Myometrial cell (primary cell): ENCODE measurements at places on chromosomes 1 and 21. TPM values are rescaled to one million over a fixed set of nuclear protein-coding genes. Genes with fewer than 3 reads are reported as not detected.

UBL4B gene
- not detected in 2 replicates for total RNA-seq

NLRP3 gene
- 0.18 TPM in 1 of 2 replicates, not detected in the other for total RNA-seq

SDC3 gene
- 21.9 and 23.2 TPM in 2 replicates for total RNA-seq

SPRR1B gene
- not detected in 2 replicates for total RNA-seq

BACE2 gene
- 1.4 and 2.5 TPM in 2 replicates for total RNA-seq

ZRANB2 gene
- 35.2 and 53.9 TPM in 2 replicates for total RNA-seq

MTMR11 gene
- total RNA-seq = 8.0 and 8.6 TPM in 2 replicates

VWA5B1 gene
- not detected in 2 replicates for total RNA-seq

GFI1 gene
- 0.18 TPM in 1 of 2 replicates, not detected in the other for total RNA-seq

BARHL2 gene
- not detected in 2 replicates for total RNA-seq

KLF17 gene
- under 0.01 TPM in 1 of 2 replicates, not detected in the other for total RNA-seq

SMIM11 gene
- total RNA-seq = 0.89 and 14.1 TPM in 2 replicates

DNAJC16 gene
- total RNA-seq = 16.1 and 20.5 TPM in 2 replicates

LCE1E gene
- total RNA-seq = not detected in 2 replicates

SPRR1A gene
- total RNA-seq = not detected in 2 replicates

PROX1 gene
- 0.35 TPM in 1 of 2 replicates, not detected in the other for total RNA-seq
